ENCODE measurements at places on chromosomes 4 and X. TPM values are rescaled to one million over a fixed set of nuclear protein-coding genes. Genes with fewer than 3 reads are reported as not detected.
A peak's percentile ranks its signal among the peaks of the same experiment; 100 is the strongest.

Gene PPEF1
- total RNA-seq: not detected

Gene PCDH7
- total RNA-seq: not detected

Gene ARHGEF38
- total RNA-seq: not detected

Gene PPP4R3C
- not detected for total RNA-seq

Gene XAGE5
- not detected for total RNA-seq

Gene SRPX
- total RNA-seq: 0.25 TPM

Gene GLUD2
- total RNA-seq: 0.63 TPM

Gene GAGE12H
- total RNA-seq: not detected

Gene ARSJ
- total RNA-seq: not detected

- no peak for DNase-seq
- no peak overlapping the region for H3K4me3 ChIP-seq
- H3K27me3 ChIP-seq: peaks cover 11% of the 10 kb centered on the region
- no peaks in the 10 kb centered on the region for H3K36me3 ChIP-seq
These were observed 121.3 kb downstream of the PRDM5 start for GRCh38 chr4:120801137-120801758.

- no peak for DNase-seq
- no peak within 1 kb of the TSS for H3K4me3 ChIP-seq
- H3K27ac ChIP-seq: no peak within 1 kb of the TSS
These were observed at the start of gene MID1 for GRCh38 chrX:10620121-10620699. Gene MID1 (minus strand): TSS chrX:10620585. CDS start chrX:10567547, 53,038 bp downstream.

DNA sequence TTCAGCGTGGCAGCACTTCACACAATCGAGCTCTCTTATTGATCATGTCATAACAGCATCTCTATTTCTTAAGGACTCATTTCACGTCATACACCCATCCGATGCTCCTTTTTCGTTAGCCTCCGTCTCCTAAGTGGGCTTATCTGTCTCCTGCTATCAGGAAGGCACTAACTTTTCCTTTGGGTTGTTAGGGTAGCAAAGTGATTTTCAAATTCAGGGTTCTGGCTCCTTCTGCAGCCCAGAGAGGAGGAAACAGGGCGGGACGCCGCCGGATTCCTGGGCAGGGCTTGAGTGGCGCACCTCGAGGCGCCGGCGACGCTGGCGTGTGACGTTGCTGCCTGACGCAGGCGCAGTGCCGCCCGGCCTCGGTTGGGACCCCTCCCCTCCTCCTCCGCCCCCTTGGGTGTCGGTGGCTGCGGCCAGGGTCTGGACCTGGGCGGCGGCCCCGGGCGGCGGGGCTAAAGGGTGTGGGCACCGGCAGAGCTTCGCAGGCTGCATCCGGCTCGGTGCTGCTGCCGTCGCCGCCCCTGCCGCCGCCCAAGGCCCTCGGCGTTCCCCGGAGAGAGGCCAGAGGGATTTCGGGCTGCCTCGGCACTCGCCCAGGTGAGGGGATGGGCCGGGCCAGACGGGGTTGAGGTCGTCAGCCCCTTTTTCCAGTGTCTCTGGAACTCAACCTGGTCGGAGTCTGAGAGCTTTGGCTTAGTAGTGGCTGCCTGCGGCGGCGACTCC lies at the start of gene BLTP1:
Gene BLTP1 (plus strand): TSS at position 350 of the 729 bp plus-strand sequence. CDS start 18,317 bp downstream, outside the sequence.
- DNase-seq: peak; percentile 89
- peaks cover 53% of the 10 kb centered on the region for H3K4me1 ChIP-seq
- peak within 1 kb of the TSS; percentile 85 for H3K27ac ChIP-seq
- H3K4me3 ChIP-seq: peak within 1 kb of the TSS; percentile 80

DNA sequence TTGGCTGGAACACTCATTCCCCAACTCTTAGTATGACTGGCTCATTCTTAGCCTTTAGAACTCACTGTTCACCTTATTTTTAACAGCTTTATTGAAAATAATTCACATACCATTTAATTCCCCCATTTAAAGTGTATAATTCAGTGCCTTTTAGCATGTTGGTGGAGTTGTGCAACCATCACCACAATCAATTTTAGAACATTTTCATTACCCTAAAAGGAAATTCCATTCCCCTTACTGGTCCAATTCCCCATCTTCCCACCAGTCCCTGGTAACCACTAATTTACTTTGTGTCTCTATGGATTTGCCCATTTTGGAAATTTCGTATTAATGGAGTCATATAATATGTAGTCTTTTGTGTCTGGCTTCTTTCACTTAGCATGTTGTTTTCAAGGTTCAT lies 19.7 kb downstream of the NHSL2 start:
- H3K27ac ChIP-seq: no peak overlapping the region
- H3K36me3 ChIP-seq: no peaks in the 10 kb centered on the region
- H3K27me3 ChIP-seq: peaks cover 5% of the 10 kb centered on the region
- no peaks in the 10 kb centered on the region for H3K4me1 ChIP-seq
- H3K4me3 ChIP-seq: no peak overlapping the region
- DNase-seq: no peak

GRCh38 chr4:160034501-160034900 lies 931.6 kb downstream of the RAPGEF2 start:
- no peaks in the 10 kb centered on the region for H3K4me1 ChIP-seq
- H3K27me3 ChIP-seq: no peaks in the 10 kb centered on the region
- H3K27ac ChIP-seq: no peak overlapping the region
- no peaks in the 10 kb centered on the region for H3K36me3 ChIP-seq

- H3K27me3 ChIP-seq: peaks cover 36% of the 10 kb centered on the region
- no peak for DNase-seq
- H3K4me1 ChIP-seq: peaks cover 26% of the 10 kb centered on the region
- no peak overlapping the region for H3K4me3 ChIP-seq
These were observed 12.5 kb upstream of the CXCL13 start for GRCh38 chr4:77593101-77593500.

- no peaks in the 10 kb centered on the region for H3K4me1 ChIP-seq
- H3K27ac ChIP-seq: no peak overlapping the region
- H3K36me3 ChIP-seq: no peaks in the 10 kb centered on the region
- DNase-seq: no peak
These were observed 128.4 kb downstream of the SH3RF1 start for GRCh38 chr4:169142391-169142790.

- H3K4me3 ChIP-seq: no peak overlapping the region
- no peak for DNase-seq
- no peaks in the 10 kb centered on the region for H3K4me1 ChIP-seq
These were observed 510.6 kb downstream of the RAB28 start for GRCh38 chr4:12973522-12973921.

DNA sequence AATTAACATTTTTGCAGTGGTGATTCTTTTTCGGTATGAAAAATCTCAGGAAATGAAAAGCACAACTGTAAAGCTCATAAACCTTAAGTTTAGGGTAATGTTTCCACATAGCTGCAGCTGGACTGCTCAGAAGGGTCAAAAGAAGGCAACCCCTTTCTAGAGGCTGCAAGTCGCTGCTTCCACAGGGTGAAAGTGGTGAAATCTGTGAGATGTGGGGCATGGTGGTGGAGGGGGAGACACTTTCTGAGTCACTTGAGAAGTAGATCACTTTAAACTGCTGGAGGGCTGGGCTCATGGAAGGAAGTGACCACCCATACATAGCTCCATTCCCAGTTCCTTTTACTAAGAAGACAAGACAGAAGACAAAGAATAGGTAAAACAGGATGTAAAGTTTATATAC lies 8.7 kb downstream of the SFRP2 start:
- H3K27ac ChIP-seq: no peak overlapping the region
- H3K36me3 ChIP-seq: no peaks in the 10 kb centered on the region
- DNase-seq: no peak
- H3K4me3 ChIP-seq: no peak overlapping the region
- H3K27me3 ChIP-seq: peaks cover 47% of the 10 kb centered on the region

DNA sequence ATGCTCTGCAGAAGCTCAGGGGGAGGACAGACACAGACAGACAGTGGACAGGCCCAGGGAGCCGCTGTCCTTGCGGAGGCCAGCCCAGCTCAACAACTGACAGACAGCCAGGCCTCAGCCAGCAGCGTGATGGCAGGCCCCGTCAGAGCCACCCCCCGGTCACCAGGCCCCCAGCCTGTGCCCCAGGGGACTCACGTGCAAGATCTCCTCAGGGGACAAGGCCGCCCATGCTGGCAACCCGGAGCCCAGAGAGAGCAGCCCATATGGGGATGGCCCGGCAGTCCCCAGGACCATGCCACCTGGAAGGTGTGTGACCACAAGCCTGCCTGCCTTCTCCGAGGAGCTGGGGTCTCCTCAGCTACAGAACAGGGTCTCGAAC lies 28.0 kb upstream of the MXD4 start:
- H3K36me3 ChIP-seq: no peaks in the 10 kb centered on the region
- H3K4me3 ChIP-seq: no peak overlapping the region
- peaks cover 23% of the 10 kb centered on the region for H3K4me1 ChIP-seq
- H3K27ac ChIP-seq: no peak overlapping the region
- no peak for DNase-seq
- no peaks in the 10 kb centered on the region for H3K27me3 ChIP-seq

DNA sequence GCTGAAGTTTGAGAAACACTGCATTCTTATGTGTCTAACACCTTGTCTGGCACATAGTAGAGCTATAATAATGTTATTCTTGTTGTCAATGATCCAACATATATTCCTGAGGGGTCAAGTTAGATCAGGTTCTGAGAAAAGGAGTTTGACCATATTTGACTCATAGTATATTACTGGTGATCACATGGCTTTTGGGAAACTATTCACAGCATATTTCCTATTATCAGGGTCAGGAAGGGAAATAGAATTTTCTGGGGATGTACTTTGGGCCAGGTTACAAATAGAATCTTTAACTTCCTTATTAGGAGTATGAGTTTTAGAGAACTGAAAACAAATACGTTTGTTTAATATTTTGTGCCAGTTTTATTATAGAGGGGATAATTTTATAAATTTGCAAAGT lies 11.6 kb downstream of the IL15 start:
- no peak overlapping the region for H3K27ac ChIP-seq
- H3K27me3 ChIP-seq: no peaks in the 10 kb centered on the region
- DNase-seq: no peak
- no peak overlapping the region for H3K4me3 ChIP-seq
- H3K4me1 ChIP-seq: peaks cover 6% of the 10 kb centered on the region
- no peaks in the 10 kb centered on the region for H3K36me3 ChIP-seq

Measured in activated CD4-positive, alpha-beta memory T cell treated with anti-CD3 and anti-CD28 coated beads, Interleukin-2, amount 10 ng/mL, durations not matched to agents 7 days and 5 days (primary cell).